SW 1271 (cell line): ENCODE measurements at places on chromosomes 12 and 14.

GRCh38 chr14:21505012-21505553 lies 6.1 kb downstream of the METTL3 start:
- DNase-seq, result no peak

DNA sequence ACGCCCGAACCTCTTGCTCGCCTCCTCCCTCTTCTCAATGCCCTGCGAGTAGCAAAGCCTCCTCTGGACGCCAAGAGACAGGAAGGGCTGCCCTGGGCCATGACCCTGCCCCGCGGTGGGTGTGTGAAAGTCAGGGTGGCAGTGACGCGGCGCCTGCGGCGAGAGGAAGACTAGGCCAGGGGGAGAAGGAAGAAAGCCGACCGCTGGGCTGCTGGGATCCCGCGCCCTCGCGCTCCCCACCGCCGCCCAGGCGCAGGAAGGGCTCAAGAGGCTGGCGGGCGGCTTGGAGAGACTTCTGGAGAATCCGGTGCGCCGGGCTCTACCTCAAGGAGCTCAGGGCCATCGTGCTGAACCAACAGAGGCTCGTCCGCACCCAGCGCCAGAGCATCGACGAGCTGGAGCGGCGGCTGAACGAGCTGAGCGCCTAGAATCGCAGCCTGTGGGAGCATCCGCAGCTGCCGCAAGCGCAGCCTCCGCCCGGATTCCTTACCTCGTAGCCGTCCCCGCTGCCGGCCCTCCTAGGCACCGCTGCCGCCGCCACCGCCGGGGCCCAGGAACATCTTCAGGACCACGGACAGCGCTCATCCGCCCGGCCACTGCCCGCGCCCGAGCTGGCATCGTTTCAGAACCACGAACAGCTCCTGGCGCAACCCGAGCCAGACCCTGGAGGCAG lies 105.0 kb upstream of the PRB2 start:
- DNase-seq, result no peak

DNA sequence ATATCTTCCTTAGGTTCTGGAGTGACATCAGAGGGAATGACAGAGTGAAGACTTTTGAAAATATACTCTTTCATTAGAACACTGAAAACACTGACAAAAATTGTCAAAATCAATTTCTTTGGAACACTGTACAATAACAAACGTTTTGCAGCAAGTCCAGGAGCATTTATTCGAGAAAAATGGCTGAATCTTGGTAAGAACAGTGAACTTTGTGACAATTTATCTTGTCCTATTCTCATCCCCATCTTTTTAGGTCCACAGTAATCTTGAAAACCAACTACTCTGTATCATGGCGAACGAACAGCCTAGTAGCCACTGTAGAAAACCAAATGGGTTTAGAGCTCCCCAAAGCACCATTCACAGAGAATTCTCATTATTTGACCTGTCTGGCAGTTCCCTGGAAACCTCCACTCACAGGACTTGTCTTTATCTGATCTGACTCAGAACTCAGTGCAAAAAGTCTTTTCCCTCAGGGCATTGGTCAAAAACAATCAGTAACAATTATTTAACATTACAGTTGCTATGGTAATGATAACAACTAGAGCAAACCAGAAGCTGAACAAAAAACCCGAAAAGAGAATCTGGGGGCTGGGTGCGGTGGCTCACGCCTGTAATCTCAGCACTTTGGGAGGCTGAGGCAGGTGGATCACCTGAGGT lies 20.3 kb upstream of the PPP2R5E start:
- DNase-seq, result peak; percentile 34

- peak; percentile 29 for DNase-seq
These were observed 80.3 kb downstream of the ESRRB start for GRCh38 chr14:76456200-76456599.

- DNase-seq, result no peak
These were observed 58.8 kb downstream of the TMEM30B start for GRCh38 chr14:61222388-61222787.

DNA sequence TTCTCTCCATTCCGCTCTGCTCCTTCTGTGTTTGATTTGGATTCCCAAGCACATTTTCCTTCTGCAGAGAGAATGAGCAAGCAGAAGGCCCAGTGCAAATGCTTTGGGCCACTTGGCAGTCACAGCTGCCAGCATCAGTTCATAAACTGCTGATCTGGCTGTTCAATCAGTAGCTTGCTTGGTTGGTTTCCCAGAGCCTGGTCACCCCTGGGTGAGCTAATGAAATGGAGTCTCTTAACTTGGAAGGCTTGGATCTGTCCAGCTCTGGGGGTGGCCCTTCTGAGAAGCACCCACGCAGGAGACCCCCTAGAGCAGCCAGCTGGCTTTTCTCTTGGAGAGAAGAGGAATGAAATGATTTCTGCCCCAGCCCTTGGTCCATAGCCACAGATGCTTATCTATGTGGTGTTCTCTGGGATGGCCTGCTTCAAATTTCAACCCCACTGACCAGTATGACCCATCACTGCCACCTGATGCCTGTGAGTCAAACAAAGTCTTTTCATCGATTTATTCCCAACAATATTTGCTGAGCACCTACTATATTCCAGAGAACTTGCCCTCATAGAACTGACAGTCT lies 30.3 kb downstream of the FAIM2 start:
- no peak for DNase-seq

DNA sequence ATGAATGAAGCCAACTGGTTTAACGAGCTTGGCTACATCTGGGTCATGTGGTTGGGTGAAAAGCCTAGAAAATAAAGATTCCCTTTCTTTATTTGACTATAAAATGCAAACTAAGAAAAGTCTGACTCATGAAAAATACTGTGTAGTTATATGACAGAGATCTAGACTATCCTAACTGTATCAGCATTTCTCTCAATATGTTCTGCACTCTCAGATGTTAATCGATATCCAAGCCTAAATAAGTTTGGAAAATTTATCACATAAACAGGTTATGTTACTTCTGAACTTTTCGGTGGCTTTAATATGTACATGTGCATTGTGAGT lies 133.1 kb downstream of the DAAM1 start:
- DNase-seq, result no peak

GRCh38 chr12:22101749-22102243 lies 55.8 kb downstream of the CMAS start:
- DNase-seq, result no peak

DNA sequence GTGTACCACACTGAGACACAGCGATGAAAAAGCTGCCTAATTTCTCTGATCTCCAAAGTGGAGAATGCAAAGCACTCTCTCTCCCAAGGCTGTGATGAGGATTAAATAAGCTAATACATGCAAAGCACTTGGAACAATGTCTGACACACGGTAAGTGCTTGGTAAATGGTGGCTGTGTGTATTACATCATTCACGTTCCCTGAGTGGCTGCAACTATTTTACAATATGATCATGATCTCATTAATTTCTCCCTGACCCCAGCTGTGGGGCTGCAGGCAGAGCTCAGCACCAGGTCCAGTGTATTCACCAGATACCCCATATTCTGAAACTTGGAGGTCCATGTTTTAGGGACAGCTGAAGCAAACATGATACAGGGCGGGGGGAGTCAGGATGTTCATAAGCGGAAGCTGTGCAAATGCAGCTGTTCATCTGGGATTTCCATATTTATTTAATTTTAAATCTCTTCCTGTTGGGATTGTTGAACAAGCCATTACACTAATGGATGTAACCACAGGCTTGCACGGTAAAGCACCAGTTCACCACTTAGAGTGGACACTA lies 106.4 kb downstream of the CCDC60 start:
- DNase-seq, result no peak

DNA sequence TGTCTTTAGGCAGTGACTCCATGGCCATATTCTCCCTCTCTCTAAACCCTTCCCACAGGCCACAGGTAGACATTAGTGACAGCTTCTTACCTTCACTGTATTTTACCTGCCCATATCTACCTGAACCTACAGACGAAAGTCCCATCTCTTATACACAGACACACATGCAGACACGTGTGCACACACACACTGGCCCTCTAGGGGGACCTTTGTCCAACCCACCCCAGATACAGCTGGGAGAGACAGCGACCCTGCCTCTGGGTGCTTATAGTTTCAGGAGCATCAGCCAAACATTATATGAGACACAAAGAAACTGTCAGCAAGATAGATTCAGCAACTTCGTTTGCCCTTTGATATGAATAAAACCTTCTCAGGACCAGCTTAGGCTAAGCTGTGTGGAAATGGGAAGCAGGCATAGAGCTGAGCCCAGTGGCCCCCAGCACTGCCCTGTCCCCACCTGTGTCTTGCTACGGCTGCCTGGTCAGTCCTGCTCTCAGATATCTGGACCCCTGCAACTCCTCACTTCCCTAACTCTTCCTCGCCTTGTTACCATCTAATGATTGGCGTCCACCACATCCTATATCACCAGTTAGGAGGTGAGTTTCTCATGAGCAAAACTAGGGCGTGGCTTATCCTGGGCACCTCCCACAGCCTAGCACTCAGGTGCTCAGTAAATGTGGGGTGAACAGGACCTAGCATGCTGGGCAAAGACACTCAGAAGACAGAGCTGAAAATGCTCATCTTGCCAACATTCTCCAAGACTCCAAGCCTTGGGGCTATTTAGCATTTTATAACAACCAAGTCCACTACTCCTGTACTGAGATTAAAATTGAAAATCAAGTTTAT lies 12.0 kb upstream of the CD9 start:
- DNase-seq, result no peak

GRCh38 chr12:15854916-15855315 lies 27.3 kb upstream of the STRAP start:
- DNase-seq, result no peak

- no peak for DNase-seq
These were observed 150.9 kb downstream of the EMP1 start for GRCh38 chr12:13347241-13348043.

DNA sequence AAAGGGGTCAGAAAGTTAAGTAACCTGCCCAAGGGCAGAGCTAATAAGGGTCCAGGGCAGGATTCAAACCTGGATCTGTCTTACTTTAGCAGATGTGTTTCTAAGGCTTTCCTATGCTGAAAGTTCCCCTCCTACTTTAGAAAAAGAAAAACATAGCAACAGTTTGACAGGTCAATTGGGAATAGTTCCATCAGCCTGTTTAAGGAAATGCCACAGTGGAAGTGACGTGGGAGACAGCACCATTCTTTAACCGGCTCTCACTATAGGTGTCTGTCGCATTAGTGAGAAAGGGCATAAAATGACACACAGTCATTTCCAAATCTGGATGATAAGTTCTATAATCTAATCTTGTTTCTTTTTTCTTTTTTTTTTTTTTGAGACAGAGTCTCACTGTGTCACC lies 7.3 kb downstream of the ALDH1L2 start:
- DNase-seq, result no peak

GRCh38 chr14:104658325-104658712 lies 31.1 kb upstream of the INF2 start:
- DNase-seq, result no peak

- no peak for DNase-seq
These were observed 123.0 kb downstream of the RPS29 start for GRCh38 chr14:49463146-49463545.

DNA sequence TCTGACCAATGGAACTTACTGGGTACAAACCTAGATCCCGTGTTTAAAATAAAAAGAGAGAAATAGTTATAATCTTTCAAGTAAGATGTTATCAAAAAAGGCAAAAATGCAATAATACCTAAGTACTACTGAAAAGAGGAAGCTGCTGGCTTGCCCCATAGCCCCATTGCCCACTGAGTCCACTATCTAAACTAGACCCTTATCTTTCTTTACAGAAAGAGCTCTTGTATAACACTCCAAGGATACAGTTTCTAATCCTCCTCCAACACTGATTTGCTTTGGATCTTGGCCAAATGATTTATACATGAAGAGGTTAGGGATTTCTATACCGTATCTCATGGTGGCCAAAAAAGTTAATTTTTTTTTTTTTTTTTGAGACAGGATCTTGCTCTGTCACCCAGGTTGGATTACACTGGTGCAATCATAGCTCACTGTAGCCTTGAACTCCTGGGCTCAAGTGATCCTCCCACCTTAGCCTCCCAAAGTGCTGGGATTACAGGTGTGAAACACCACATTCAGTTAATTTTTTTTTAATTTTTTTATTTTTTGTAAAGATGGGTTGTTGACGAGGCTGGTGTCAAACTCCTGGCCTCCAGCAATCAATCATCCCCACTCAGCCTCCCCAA lies 2.6 kb downstream of the GXYLT1 start:
- no peak for DNase-seq

GRCh38 chr12:122753319-122753650 lies 661 bp downstream of the DENR start:
- no peak for DNase-seq

- DNase-seq, result no peak
These were observed 221.9 kb upstream of the FOXN3 start for GRCh38 chr14:89638891-89639290.

GRCh38 chr14:63745858-63746425 lies 18.1 kb upstream of the SGPP1 start:
- DNase-seq, result no peak

GRCh38 chr12:58479401-58479800 lies 440.9 kb downstream of the LRIG3 start:
- no peak for DNase-seq

DNA sequence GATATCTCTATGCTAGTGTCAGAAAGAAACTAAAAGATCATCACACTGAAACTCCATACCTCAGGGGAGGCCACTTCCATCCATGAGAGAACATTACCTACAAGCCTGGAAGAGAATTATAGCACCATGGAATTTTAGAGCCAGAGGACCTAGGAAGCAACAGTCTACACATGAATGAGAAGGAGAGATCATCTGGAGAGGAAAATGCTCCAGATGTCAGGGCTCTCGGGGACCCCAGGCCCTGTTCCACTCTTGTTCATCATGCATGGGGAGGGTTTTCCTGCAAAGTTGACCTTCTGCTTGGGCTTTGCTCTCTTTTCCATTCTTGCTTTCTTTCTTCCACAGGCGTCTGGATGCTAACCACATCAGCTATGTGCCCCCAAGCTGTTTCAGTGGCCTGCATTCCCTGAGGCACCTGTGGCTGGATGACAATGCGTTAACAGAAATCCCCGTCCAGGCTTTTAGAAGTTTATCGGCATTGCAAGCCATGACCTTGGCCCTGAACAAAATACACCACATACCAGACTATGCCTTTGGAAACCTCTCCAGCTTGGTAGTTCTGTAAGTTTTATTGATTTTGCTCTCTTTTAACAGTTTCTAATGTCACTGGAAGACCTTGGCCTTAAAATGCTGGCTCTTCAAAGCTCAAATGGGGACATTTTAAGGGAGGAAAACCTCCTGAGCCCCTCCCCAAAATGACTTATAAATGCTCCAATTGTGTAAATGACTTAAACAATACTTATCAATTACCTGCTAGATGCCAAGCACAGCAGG lies 110.7 kb downstream of the ZFC3H1 start:
- DNase-seq, result no peak

GRCh38 chr12:8829621-8830020 lies 7.2 kb downstream of the A2ML1 start:
- no peak for DNase-seq

DNA sequence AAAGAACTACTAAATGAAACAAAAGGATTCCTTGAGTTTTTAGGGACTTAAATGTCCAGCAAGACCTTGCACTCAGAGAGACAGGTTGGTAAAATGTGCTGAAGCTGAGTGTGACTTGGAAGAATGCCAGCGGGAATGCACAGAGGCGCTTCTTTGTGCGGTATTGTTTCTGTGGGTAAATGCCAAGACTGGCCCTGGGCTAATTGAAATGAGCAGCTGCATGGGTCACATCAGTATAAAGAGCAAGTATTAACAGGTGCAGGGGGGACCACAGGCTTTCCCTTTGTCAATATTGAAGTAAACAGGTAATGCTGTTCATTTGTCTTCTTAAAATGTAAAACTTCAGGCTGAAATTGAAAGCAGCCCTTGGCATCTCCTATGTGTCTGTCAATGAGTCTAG lies 74.3 kb downstream of the LMO3 start:
- no peak for DNase-seq

- DNase-seq, result no peak
These were observed 439.4 kb downstream of the CCDC91 start for GRCh38 chr12:28629691-28630090.

- DNase-seq, result no peak
These were observed 3.3 kb upstream of the NUDT14 start for GRCh38 chr14:105184461-105184860.
